Spleen (tissue), 13 donors: ENCODE measurements at places on chromosomes 16 and 17. TPM values are rescaled to one million over a fixed set of nuclear protein-coding genes. Genes with fewer than 3 reads are reported as not detected.

HS3ST3A1 gene
- total RNA-seq, result 25.9 TPM

OR1A1 gene
- not detected for total RNA-seq

PIMREG gene
- 3.7 TPM for total RNA-seq

EFCAB5 gene
- 3.2 TPM for total RNA-seq

PPY gene
- total RNA-seq, result not detected

CHRNE gene
- total RNA-seq, result 2.8 TPM

PEMT gene
- total RNA-seq, result 9.7 TPM

SMG1 gene
- total RNA-seq, result 114 TPM

NTN1 gene
- 0.23 TPM for total RNA-seq

AKAP10 gene
- total RNA-seq, result 69.8 TPM

TAT gene
- not detected for total RNA-seq

TBC1D3E gene
- total RNA-seq, result not detected

LRRC46 gene
- total RNA-seq, result 1.3 TPM

TSNAXIP1 gene
- total RNA-seq, result 0.72 TPM

KRTAP4-5 gene
- total RNA-seq, result not detected

NME1 gene
- total RNA-seq, result 21.2 TPM

CCR7 gene
- 49.9 TPM for total RNA-seq

GRAP gene
- 37.5 TPM for total RNA-seq

OTOP3 gene
- not detected for total RNA-seq

ORC6 gene
- total RNA-seq, result 6.4 TPM

DNAH17 gene
- 0.94 TPM for total RNA-seq

HP gene
- total RNA-seq, result 23.1 TPM

C16orf96 gene
- 0.23 TPM for total RNA-seq

DCXR gene
- total RNA-seq, result 44.6 TPM

MRPL58 gene
- 39.6 TPM for total RNA-seq

PRRT2 gene
- not detected for total RNA-seq

ATP2A1 gene
- total RNA-seq, result 0.26 TPM

TNFRSF13B gene
- total RNA-seq, result 40.4 TPM

PRPSAP1 gene
- 37.8 TPM for total RNA-seq
